Hematopoietic multipotent progenitor cell treated with erythropoietin and hydrocortisone succinate and interleukin-3 and kit ligand, for 4 days (in vitro differentiated cells): ENCODE measurements at places on chromosomes 3 and 15.

DNA sequence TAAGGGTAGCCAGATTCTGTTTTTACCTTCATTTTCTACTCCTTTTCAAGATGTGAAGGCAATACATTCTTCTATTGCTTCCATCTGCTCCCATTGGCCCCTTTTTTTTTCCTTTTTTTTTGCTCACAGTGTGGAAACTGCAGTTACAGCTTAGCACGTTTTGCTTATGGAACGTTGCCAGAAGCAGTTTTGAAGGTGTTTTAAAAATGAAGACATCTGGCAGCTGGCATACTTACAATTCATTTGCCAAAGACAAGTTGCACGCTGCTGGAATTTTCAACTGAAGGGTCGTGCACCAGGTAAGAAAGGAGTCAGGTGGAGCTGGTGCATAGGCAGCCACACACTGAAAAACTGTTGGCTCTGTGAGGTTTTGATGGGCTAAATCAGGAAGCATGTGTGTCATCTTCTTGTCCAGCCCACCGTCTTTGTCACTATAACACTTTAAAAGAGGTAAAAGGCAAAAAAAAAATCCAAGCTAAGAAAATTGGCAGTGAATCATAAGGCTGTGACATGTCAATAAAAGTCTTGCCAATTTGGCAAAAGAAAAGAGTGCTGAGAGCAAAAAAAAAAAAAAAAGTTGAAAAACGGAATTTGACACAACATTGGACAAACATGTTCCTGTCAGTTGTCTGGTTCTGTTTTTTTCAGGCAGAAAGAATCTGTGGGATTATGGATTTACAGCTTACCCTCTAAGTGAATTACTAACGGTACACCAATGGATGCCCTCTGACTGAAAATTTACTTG is 225.4 kb upstream of the SOX2 start:
- DNase-seq: no peak

DNA sequence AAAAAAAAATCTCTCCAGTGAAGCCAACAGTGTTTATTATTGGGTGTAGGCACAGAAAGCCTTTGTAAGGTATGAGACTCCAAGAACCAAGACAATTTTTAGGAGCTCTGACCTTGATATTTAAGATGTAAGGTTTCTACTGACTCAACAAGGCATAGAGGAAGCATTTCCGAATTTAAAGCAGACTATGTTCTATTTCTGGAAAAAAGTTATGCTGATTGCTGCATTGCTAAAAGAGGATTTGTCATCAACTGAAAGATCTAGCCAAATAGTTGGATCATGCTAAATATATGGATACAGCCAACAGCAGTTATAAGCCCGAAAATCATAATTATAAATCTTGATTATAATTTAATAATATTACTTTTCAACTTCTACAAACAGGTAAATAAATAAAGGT is 53.3 kb upstream of the MELTF start:
- DNase-seq: no peak

DNA sequence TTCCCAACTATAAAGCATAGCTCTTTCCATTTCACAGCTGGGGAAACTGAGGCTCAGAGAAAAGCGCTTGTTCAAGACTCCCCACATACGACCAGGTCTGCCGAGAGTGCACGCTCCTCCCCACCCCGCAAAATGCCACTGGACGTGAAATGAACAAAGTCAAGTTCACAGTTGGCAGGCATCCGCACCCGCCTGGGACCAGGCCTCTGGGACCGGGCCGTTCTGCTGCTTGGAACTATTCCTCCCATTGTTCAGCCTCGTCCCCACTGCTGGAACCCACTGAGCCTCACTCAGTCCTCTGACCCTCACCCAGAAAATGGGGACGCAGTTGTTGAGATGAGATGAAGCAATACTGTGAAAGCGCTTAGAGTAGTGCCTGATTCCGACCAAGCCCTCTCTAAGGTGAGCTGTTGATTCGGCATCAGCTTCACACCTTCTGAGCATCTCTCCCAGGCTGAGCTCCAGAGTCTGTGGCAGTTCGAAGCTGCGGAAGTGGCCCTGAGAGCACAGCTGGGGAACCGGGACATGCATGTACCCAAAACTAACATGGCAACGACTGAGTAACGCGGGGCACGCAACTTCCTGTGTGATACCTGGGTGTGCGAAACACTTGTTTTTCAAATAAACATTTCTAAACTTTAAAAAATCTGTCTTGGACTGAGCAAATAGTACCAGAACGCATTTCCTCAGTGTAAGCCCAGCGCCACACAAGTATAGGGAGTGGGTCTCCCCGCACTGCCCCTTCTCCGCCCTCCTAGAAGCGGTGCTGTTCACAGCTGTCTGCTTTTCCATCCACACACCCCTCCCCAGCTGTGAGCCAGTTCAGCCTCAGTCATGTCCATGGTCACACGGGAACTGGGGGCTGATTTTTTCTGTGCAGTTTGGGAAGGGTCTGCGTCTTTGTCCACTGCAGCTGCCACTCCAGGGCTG is 93.4 kb downstream of the CHSY1 start:
- DNase-seq: no peak

GRCh38 chr15:41847981-41848380 is 9.3 kb downstream of the PLA2G4B start:
- DNase-seq: no peak

- peak; percentile 46 for DNase-seq
Observed at GRCh38 chr3:170426240-170426797, 7.7 kb downstream of the CLDN11 start.

GRCh38 chr15:56040081-56041035 is 46.9 kb upstream of the NEDD4 start:
- no peak for DNase-seq

GRCh38 chr3:120497336-120497735 is 46.5 kb upstream of the FSTL1 start:
- DNase-seq: no peak

- DNase-seq: no peak
Observed at GRCh38 chr15:53580366-53580765, 179.1 kb downstream of the WDR72 start.

- no peak for DNase-seq
Observed at GRCh38 chr3:128472449-128473179, 5.9 kb upstream of the DNAJB8 start.

DNA sequence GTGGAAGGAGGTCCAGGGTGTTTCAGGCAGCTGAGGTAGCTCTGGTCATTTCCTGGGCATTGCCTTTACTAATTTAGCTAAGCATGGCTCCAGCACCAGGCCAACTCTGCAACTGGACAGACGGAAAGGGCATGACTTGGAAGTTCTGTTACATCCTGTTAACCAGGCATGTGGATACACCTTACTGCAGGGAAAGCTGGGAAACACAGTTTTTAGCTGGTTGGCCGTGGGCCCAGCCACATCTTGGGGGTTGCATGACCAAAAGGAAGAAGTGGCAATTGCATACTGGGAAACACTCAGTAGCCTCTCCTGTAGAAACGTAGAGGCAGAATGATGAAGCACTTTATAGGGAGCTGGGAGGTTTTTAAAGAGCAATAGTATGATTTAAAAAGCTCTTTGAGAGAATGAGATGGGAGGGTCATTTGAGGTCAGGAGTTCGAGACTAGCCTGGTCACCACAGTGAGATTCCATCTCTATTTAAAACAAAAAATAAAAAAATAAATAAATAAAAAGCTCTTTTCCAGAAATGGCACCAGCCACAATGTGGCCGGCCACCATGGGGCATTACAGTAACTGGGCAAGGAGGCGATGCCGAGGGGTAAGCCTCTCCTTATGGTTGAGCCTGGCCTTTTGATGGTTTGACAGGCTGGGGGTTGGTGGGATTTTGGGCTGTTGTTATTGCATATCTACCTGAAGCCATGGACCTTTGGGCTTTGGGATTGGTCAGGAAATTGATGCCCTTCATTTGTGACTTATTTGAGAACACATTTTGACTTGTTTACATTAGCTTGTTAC is 28.6 kb downstream of the TRAK1 start:
- DNase-seq: peak; percentile 56

DNA sequence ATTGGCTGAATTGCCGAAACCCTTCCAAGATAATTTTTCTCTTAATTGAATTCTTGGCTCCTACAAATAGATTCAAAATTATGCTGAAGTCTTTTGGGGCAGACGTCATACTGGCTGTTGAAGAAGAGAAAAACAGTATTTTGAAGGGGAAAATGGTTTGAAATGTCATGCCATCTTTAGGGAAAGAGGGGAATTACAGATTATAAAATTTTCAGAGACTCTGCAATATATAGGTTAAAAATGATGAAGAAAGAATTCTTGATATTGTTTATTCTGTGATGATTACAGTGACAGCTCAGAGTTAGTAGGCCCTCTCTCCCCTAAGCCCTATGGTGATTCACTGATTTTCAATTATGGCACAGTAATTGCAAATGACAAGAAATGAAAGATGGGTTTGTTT is 86.1 kb downstream of the CGNL1 start:
- DNase-seq: peak; percentile 24

DNA sequence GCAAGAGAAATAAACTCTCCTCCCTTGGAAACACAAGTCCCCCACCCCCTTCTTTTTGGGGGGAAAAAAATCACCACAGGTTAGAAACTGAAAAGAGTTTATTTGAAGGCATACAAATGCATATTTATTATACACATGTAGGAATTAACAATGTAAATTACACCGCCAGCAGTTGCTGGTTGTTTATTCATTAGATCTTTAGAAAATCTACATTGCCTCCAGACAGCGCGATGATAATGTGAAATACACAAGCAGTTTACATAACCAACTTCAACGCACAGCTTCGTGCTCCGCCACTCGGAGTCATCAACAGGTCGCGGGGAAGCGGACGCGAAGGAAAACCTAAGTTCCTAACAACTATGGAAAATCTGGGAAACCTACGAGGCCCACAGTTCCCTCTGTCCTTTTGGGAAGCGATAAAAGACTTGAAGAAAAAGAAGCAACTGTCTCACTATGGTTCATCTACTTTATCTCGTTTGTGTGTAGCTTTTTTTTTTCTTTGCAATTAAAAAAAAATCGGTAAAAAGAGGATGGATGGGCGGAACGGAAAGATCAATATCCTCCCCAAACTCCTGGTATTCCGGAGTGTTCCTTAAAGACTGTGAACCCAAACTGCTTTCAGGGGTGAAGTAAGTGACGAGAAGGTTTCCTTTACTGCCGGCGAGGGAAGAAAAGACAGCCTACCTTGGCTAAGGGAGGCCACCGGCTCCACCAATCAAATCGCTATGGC is 8.4 kb upstream of the FOXB1 start:
- no peak for DNase-seq

DNA sequence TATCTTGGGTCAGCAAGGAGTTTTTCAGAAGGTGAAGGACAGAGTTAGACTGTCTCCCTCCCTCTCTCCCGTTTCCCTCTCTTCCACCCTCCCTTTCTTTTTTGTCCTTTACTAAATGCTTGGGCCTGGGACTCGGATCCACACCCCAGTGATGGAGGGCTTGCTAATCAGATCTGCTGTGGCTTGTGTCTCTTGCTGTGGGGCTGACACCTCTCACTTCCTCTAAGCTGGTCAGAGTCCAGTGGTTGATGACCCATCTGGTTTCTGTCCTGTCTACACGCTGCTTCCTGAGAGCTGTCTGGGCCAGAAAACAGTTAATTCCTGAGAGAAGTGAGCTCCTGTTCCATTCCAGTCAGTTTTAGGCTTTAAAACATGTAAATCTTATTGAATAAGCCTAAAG is 849 bp downstream of the TRAK1 start:
- peak; percentile 23 for DNase-seq

- peak; percentile 25 for DNase-seq
Observed at GRCh38 chr15:87477737-87478686, 778.5 kb downstream of the NTRK3 start.

DNA sequence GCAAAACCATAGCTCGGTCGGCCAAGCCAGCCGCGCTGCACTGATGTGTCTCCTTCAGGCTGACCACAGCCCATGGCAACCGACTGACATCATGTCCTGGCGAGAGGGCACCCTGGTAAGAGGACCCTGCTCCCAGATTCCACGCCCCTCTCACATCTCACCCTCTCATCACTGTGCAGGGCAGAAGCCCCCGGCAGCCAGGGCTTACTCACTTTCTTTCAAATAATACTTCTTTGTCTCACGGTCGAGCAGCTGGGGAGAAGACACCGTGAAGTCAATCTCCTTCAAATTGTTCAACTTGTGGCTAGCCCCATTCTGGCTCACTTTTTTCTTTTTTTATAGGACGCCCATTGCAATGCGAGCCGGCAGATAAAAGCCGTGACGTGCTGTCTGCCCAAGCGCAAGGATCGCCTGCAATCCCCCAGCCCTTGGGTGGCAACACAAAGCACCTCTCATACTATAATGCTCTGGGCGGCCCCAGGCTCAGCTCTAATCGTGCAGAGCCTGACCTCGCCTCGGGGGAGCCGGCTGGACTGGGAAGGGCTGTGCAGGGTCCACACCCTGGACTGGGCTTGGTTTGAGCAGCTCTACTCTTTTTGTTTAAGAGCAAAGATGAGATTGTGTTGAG is 33.6 kb downstream of the VGLL4 start:
- DNase-seq: peak; percentile 18

DNA sequence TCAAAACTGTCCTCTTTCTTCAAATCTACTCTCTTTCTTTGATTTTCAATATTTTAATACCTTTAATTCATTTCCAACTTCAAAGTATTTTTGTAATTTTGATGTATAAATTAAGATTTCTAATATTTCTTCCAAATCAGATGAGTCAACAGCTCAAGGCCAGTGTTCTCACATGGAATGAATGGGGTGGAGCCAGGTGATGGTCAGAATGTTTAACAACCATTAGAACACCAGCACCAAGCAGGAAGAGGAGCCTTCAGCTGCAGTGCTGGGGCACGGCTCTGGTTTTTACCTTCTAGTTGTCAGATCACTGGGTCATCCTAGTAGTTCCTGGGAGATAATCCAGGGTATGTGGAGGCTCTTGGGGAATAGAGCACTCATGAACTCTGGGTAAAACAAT is 494.5 kb upstream of the PDZRN3 start:
- no peak for DNase-seq

GRCh38 chr3:107068980-107069379 is 308.3 kb upstream of the CCDC54 start:
- no peak for DNase-seq

GRCh38 chr3:179731544-179731943 is 78.7 kb downstream of the USP13 start:
- DNase-seq: no peak

DNA sequence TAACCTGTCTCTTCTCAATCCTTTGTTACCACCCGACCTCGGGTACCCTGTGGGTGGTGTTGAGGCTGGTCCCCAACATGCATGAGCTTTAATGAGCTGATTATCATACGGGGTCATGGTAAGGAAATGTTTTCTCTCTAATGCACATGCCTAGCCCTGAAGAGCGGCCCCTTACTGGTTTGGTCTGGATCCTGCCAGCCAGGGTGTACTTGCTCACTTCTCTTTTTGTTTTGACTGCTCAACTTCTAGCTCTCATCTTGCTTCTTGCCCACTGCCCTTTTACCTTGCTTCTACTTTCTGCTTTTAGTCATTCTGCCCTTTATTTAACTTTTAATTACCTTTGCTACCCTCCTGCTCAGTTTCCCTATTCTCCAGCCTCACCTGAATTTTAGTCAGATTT is 44.3 kb upstream of the ACAD9 start:
- DNase-seq: no peak

GRCh38 chr3:9035473-9035872 is 72.2 kb upstream of the RAD18 start:
- peak; percentile 27 for DNase-seq

- DNase-seq: peak; percentile 90
Observed at GRCh38 chr3:49349348-49350114, 8.6 kb downstream of the GPX1 start.
